ENCODE measurements at places on chromosomes 12 and 14.

DNA sequence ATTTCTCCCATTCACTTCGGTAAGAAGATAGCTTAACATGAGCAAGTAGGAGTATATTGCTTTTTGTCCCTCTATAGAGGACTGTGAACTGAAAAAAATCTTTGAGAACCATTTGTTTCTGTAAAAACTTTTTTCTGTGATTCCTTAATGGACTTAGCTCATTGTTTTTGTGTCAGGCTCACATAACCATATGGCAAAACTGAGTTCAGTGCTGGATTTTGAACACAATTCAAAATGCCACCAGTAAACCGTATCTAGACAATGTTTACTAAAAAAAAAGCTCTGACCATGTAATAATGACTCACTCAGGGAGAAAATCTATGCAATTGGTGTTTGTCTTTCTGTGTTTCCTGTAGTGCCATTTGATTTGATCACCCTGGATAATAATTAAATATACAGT is 5.2 kb downstream of the TRHDE start:
- DNase-seq = no peak

DNA sequence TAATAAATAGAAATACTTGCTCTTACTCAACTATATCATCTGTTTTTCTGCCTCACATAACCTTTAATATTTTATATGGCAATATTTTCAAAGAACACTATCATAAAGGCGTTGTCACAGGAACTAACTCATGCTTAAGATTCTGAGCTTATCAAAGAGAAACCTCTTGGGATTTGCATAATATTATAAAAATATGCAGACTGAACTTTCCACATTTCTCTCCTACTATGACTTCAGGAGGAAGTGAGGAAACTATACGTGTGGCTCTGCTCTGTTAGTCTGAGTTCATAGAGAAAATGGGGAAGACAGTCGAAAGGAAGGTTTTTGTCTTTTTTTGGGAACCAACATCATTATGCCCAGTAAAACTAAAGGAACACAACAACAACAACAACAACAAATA is 124.7 kb downstream of the GARIN6 start:
- DNase-seq = no peak

DNA sequence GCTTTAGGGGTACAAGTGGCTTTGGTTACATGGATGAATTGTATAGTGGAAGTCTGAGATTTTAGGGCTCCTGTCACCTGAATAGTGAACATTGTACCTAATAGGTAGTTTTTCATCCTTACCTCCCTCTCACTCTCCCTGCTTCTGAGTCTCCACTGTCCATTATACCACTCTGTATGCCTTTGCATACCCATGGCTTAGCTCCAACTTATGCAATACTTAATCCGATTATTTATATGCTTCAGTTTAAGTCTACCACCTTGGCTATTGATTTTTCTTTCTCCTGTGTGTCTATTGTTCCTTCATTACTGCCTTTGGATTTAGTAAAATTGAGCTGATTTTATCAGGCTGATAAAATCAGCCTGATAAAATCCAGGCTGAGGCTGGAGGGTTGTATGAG is 30.5 kb upstream of the C12orf71 start:
- DNase-seq = no peak

DNA sequence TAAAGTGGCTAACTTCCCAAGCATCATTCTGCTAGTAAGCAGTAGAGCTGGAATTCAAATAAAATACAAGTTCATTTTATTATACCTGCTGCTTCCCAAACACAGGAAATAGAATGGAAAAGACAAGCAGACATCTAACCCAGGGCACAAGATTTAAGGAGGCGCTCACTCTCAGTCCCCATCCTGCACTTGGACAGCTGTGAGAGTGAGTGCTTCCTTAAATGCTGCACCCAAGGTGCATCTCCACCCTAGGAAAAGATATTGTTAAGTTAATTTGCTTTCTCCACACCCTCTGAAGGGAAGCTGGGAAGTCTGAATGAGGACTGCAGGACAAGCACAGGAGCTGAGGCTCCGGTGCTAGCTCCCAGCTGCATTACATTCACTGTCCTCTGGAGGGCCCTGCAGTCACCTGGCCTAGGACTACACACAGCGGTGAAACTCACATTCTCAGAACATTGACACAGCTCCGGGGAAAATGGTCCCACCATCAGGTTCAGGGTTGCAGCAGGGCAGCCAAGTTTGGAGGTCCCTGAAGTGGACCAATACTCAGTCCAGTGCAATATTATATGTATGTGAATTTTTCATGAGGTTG is 14.2 kb downstream of the HEBP1 start:
- no peak for DNase-seq

DNA sequence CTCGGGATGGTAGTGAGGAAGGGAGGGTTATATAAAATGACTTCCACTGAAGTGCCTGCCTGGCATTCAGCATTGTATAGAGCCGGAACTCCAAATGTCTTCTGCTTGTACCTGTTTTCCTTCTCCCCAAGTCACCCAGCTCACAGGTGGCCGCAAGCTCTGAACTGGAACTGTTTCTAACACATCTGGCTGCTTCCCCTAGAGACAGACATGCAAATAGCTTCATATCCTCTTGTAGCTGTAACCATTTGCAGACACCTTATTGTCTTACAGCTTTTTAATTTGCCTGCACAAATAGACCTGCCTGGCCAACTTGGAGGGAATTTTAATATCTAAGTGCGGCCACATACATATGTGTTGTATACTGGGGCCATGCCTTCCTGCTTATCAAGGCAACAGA is 126.0 kb downstream of the CHST11 start:
- DNase-seq = no peak

- DNase-seq = no peak
Measured at GRCh38 chr12:42284157-42284556, 41.7 kb downstream of the ZCRB1 start.

DNA sequence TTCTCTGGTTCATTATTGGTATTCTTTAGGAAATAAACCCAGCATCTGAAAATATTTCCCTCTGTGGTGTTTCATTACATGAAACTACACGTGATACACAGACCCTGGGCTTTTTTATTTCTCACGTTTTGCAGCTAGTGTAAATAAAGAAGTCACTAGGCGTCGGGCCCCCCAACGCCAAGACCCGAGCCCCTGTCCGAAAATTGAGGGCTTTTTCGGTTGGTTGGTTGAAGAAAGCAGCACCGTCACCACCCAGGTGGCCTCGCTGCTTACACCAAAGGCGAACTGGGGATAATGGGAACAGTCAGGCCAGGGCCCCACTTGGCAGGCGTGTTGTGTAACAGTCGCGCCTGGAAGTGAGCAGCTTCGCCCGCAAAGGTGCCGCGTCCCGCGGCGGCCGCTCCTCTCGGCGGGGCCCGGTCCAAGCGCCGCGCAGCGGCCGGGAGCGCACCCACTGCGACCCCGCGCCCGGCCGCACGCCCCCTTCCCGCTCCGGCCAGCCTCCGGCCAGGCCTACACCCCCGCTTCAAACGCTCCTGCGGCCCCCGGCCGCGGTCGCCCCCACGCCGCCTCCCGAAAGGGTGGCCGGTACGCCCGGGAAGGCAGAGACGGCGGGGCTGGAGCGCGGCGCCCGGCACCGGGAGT is 1.2 kb downstream of the DUSP16 start:
- DNase-seq = peak; percentile 16

DNA sequence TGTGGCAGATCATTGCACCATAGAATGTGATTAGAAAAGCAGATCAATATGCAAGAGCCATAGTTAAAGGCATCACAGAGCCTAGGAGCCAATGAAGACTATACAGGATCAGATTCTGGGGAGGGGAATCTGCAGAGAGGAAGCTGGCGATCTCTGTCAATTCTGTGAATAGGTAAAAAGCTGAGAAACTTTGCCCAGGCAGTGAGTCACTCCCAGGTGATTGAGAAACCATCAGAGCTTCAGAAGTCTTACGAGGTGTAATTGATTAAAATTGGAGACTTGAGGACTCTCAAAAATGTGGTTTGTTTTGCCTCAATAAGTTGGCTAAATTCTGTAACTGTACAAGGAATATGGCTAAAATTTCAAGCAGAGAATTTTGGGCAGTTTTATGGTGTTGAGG is 41.7 kb upstream of the TSPAN11 start:
- no peak for DNase-seq

DNA sequence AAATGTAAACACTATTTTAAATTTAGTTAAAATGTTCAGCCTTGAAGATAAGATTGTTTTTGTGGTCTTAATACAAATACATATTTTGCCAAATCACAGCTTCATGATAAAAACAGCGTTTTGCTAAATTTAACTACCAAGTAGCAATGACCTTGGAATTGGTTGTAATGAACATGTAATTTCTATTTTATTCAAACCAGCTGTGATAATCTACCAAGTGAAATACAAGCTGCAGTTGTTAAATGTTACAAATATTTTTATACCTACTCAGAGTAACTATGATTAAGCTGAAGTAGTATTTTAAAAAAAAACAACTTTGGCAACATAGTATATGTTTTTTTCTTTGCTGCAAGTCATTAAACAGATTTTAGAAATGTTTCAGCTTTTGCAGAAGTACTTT is 96.2 kb downstream of the CPSF2 start:
- no peak for DNase-seq

- DNase-seq = no peak
Measured at GRCh38 chr12:24200010-24200409, 250.5 kb upstream of the SOX5 start.

DNA sequence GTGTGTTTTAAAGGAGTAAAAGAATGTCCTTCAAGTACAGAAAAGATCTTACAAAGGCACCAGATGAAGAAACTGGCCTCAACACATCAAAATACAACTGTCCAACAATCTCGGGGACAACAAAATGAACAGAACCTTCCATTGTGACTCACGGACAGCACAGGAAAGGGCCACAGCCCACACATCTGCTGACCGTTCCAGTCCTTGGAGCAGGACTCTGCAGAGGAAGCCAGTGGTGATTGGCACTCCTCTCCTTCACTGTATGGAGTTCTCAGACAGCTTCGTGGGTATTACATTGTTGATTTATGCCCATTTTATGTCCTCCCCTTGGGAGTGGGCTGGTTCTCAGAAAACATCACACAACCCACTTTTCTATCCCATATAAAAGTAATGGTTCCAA is 32.5 kb upstream of the TC2N start:
- no peak for DNase-seq

DNA sequence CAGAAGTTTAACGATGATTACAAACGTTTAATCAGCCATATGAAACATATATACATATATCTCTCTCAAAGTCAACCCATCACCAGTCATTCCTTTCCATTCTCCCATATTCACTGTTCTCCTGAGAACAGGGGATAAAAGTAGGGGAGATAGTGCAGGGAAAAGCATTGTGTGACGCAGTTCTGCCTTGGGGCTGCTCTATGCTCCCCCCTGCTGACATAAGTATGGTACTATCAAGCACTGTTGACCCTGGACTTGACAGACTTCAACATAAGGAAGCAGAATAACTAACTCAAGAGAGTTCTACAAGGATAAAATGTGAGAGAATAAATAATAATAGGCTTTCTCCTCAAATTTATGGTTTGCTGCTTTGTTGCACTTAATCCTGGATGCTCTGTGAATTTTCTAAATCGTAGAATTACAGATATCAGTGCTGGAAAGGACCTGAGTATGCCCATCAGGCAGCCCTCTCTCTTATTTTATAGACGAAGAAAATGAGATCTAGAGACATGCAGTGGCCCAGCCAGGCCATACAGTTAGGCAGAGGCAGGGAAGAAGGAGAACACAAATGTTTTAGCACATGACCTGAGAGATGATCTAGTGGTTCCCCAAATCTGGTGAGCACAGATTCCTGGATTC is 87.2 kb downstream of the SCN8A start:
- DNase-seq = no peak

- no peak for DNase-seq
Measured at GRCh38 chr12:15276088-15276698, 46.1 kb upstream of the PTPRO start.

DNA sequence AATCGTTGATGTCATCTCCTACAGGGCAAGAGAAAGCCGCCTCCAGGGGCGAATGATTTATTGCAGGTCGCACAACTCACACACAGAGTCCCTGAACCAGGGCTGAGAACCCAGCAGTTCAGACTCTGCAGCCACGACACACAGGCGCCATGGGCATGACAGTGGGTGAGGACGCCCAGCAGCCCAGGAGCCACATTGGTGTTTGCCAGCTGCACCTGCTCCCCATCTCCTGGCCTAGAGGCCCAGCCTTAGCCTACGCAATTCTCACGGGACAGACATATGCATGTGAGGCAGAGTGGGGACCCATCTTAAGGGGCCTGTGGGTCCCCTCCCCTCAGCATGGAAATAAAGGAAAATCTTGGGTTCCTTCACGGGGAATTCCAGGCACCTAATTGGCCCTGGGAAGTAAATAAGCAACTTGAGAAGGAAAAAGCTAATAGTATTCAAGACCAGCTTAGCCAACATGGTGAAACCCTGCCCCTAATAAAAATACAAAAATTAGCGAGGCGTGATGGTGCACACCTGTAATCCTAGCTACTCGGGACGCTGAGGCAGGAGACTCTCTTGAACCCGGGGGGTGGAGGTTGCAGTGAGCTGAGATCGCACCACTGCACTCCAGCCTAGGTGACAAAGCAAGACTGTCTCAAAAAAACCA is 69.3 kb downstream of the RIMBP2 start:
- DNase-seq = no peak

DNA sequence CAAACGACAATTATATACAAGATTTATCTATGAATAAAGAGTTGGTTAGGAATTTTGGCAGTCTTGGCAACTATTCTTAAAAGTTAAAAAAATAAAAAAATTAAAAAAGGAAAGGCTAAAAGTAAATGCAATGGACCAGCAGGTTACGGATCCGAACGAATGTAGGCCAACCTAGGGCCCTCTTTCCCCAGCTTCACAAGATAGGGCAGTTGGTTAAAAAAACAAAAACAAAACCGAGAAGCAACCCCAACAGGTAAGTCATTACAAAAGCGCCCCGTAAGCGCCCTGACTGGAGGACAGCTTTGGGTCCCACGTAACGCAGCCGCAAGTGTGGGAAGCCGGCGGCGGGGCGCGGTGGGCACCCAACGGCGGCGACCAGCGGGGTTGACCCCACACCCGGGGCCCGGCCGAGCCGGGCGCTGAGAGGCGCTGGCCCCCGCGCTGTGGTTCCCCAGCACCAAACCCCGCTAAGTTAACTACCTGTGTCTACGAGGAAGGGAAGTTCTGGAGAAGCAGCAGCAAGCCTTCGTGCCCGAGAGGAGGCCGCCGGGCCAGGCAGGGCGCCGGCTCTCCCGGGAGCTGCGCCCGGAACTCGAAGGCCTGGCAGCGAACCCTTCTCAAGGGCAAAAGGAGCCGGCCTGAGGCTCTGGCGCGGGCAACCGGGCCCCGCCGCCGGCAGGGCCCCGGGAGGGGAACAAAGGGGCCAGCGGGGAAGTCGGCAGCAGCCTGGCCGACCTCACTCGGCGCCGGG is 882 bp downstream of the HECTD1 start:
- DNase-seq = no peak
